RWPE1 (cell line): ENCODE measurements at places on chromosomes 12 and 14.

DNA sequence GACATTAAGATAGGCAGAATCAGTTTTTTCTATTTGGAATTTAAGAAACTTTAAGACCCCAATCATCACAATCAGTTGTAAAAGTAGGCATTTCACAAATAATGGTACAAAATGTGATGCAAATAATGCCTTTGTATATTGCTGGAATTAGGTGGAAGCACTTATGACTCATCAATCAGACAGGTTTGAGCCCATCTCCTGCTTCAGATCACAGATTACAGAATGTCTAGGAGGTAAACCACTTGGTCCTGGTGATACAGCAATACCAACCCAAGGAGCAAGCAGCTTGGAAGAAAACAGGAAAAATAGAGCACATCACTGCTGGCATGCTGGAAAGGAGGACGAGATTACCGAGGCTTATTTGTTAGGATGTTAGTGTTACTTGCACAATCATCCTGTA lies 57.6 kb downstream of the C12orf56 start:
- peak; percentile 85 for DNase-seq

- no peak for DNase-seq
Observed at GRCh38 chr14:92426237-92426636, 87.3 kb upstream of the RIN3 start.

DNA sequence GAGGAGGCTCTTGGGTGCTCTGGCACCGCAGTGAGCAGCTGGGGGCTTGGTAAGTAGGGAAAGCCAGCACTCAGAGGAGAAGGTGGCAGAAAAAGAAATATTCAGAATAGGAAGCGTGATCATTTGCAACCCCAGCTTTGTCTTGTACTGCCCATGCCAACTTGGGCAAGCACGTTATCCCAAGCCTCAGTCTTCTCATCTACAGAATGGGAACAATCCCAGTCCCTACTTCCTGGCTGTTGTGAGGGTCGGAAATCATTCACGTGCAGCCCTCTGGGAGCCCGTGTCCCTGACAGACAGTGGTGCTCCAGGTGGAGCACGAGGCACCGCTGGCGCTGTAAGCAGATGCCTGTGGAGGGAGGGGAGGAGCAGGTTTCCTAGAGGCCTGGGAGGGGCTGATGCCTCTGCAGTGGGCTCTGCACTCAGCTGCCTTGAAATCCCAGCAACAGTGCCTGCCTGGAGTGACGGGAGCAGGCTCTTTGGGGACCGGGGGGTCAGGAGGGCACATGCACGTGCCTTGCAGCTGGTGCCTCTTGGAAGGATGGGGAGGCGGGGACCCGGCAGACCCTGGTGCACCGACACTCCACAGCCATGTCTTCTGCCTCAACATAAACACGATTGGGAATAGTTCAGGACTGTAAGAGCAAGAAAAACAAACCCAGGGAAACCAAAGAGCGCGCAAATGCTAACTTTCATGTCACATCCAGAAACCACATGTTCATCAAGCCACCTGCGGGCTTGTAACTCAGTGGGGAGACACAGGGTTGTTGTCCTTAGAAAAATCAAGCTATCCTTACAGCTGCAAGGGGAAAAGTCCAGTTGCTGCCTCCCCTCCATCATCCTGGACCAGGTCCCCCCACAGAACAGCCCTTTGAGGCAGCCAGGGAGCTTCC lies 86.5 kb upstream of the DIO3 start:
- no peak for DNase-seq

GRCh38 chr12:94689002-94689645 lies 38.8 kb upstream of the TMCC3 start:
- DNase-seq, result no peak

DNA sequence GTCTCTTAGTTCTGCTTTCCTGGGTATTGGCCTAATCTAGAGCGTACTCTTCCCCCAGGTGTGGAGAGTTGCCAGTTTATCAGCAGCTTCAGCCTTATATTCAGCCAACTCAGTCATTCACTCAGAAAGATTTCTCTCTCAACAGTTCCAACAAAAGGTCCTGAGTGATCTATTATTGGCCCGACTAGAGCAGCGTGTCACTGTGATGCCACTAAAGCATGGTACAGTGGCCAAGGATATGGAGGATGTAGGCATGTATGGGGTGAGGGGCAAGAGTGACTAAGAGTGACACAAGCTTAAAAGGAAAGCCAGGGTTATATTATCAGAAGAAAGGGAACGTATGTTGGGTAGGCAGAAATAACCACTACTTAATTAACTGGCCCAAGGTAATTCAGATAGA lies 4.8 kb downstream of the NOPCHAP1 start:
- DNase-seq, result no peak

- DNase-seq, result no peak
Observed at GRCh38 chr14:72945356-72946027, 19.2 kb downstream of the DCAF4 start.

- DNase-seq, result peak; percentile 64
Observed at GRCh38 chr14:92600318-92601053, 86.9 kb downstream of the RIN3 start.

DNA sequence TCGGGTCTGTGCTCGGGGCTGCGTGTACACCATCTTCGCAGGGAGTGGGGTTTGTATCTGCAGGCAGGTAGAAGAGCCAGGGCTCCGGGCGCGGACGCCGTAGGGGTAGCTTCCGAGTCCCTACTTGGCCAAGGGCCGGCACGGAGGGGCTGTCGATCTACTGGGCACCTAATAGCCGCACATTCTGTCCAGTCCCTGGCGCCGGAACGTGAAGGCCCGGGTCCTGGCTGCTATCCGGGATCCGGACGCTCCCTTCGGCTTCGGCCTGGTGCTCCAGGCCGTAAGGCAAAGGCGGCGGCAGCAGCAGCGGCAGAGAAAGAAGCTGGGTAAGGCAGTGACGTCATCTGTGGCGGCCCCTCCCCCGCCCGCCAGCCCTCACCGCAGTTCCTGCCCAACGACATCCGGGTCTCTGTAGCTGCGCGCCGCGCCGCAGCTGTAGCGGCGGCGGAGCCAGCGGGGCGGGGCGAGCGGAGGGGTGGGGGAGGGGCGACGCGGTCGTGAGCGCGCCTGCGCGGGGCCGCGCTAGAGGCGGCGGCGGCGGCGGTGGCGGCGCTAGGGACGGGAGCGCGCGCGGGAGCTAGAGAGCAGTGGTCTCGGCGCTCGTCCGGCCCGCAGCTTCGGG lies at the start of gene PPM1A:
Gene PPM1A, plus strand, starts transcription at position 525 of the 622 bp plus-strand sequence. CDS start 33,483 bp downstream, outside the sequence.
- peak; percentile 94 for DNase-seq

GRCh38 chr12:29025937-29026336 lies 123.1 kb upstream of the FAR2 start:
- no peak for DNase-seq

GRCh38 chr14:38254571-38255407 lies 1.1 kb downstream of the CLEC14A start:
- DNase-seq, result no peak

GRCh38 chr14:61328626-61329262 lies 7.4 kb downstream of the PRKCH start:
- DNase-seq, result no peak

- DNase-seq, result no peak
Observed at GRCh38 chr12:9244894-9245293, 36.7 kb upstream of the PZP start.

DNA sequence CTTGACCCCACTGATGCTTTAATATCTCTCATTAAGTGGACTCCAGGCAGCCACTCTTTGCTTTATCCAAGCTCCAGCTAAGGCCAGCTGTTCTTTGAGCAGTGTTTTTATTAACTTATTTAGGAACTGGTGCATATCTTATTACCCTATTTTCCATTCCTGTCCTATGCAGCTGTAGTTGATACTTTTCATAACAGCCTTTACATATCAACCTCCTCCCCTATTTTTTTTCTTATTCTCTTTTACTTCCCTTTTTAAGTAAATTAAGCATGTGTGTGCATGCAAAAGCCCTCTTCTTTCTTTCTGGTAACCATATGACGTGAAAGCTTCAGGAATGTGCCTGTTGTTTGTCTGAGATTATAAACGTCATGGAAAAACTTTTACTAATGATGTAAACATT lies 121.2 kb downstream of the PTPRQ start:
- DNase-seq, result no peak

GRCh38 chr12:67942724-67943123 lies 46.5 kb upstream of the IFNG-AS1 start:
- DNase-seq, result no peak

- DNase-seq, result no peak
Observed at GRCh38 chr12:1436015-1436414, 158.4 kb downstream of the FBXL14 start.

DNA sequence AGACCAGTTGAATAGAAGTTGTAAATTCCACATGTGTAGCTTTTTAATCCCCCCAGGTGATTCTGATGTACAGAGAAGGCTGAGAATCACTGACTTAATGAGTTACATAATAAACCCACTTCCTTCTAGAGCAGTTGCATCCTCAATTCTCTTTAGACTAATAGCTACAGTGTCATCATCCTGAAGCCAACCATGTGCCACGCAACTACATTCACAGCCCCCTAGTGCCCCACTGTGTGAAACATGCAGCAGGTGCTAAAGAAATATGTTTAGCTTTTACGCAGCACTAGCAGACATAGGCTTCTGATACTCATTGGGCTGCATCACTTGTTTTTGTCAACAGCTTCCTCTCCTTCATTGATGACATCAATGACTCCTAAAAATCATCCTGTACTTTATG lies 1168.3 kb downstream of the BCL11B start:
- DNase-seq, result no peak

DNA sequence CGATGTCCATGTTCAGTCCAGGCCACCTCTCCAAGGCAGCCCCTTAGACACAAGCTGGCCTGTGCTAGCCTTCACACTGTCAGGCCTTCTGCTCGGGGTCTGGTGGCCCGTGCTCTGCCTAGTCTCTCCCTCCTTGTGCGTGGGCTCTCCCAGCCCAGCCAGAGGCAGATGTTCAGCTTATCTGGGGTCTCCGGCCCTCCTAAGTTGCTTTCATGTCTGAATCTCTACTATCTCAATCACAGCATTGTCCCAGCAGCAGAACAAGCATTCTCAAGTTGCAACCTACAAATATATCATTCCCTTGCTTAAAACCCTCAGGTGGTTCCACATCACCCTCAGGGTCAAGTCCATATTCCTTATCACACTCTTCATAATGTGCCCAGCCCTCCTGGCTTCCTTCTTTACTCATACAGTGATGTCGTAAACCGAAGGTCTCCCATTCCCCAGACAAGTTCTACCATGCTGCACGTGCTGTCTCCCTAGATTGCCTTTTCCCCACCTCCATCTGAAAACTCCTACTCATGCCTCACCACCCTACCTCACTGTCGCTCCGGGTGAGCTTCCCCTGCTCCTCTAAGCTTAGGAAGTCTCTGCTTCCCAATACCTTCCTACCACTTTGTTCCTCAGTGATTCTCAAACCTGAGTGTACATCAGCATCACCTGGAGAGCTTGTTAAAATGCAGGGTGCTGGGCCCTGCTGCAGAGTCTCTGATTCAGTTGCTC lies 1.5 kb downstream of the KRT73 start:
- no peak for DNase-seq

GRCh38 chr12:123003257-123003656 lies 22.8 kb downstream of the ARL6IP4 start:
- no peak for DNase-seq

DNA sequence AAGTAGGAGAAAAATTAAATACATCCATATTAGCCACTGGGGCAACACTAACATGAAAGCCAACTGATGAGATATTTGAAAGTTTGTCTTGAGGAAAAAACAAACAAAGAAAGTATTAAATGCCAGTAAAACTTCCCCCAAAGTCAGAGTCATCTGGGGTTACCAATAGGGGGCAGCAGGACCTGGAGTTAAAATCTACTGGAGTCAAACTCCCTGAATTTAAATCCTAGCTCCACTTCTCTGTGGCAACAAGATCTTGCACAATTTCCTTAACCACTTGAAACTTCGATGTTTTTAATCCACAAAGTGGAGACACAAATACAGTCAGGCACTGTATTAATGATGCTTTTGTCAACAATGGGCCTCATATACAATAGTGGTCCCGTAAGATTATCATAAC lies 14.4 kb downstream of the PLEKHG7 start:
- DNase-seq, result peak; percentile 8

GRCh38 chr14:33471776-33472175 lies 479.1 kb downstream of the EGLN3 start:
- DNase-seq, result no peak

DNA sequence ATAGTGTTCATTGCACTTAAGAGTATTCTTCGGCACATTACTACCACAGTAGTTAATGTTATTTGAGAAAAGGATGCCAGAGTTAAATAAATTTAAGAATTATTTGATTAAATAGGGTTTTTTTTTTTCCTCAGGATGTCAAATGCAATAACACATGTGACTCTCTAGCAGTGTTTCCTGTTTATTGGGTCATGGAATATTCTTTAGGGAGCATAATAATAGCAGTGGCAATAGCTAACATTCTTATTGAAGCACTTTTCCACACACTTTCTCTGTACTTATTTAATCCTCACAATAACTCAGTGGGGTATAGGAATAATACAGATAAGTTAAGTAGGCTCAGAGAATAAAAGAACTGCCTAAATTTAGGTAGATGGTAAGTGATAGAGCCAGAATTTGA lies 44.3 kb downstream of the SCYL2 start:
- DNase-seq, result no peak

- no peak for DNase-seq
Observed at GRCh38 chr12:91923864-91924263, 221.8 kb downstream of the BTG1 start.

DNA sequence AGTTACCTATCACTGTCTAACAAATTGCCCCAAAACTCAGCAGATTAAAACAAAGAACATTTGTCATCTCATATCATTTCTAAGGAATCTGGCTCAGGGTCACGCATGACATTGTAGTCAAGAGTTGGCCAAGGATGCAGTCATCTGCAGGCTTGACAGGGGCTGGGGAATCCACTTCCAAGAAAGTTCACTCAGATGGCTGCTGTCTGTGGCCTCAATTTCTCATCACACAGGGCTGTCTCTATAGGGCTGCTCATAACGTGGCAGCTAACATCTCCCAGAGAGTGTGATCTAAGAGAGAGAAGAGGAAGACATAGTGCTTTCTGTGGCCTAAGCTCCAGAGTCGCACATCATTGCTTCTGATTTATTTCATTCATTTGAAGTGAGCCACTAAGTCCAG lies 17.0 kb upstream of the IL22 start:
- DNase-seq, result no peak

GRCh38 chr12:121009741-121010140 lies 6.5 kb downstream of the C12orf43 start:
- peak; percentile 51 for DNase-seq

DNA sequence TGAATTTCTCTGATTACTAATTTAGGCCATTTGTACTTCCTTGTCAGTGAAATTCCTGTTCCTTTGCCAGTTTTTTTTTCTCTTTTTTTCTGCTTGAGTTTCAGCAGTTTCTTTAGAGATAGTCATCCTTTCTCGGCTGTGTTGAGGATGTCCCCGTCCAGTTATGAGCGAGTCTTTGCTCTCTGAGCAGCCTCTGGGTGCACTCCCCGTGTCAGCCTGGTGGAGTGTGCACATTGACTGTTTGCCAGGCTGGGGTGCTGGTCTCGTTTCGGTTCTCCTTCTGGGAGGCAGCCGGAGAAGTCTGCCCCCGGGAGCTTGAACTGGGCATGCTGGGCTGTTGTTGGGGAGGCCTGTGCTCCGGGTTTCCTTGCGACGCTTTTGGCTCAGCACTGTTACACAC lies 3.0 kb downstream of the PACS2 start:
- DNase-seq, result no peak

- DNase-seq, result no peak
Observed at GRCh38 chr14:24831677-24832076, 197.7 kb upstream of the GZMB start.
